Kidney capillary endothelial cell (primary cell): ENCODE measurements at places on chromosomes 16 and 17.

GRCh38 chr17:27674335-27674734, 43.3 kb downstream of the LGALS9 start:
- no peak for DNase-seq

DNA sequence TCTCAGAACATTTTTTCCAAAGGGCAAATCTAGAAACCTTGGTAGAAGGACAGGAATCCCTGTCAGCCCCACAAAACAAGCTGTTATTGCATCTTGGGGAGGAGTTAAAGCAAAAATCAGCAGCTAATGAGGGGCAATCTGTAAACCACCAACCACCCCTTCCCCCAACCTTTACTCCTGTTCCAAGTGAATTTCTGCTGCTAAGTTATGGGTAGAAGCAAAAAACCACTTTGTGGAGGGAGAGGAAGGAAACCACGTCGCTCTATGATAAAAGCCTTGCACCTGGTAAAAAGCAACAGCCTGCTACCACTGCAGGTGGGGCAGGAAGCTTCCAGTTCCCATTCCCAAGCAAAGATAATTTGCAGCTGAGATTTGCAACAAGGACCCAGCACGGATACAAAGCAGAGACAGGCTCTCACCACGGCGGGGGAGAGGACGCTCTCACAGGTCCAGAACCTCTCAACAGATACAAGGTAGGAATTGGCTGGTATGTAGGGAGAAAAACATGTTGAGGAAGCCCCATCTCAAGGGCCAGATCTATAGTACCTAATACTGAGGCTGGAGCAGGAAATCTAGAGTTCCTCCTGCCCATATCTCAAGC, 10.7 kb downstream of the ABCA8 start:
- DNase-seq, result no peak

- DNase-seq, result no peak
Observed at GRCh38 chr16:11833951-11834695, 17.2 kb downstream of the RSL1D1 start.

GRCh38 chr17:6495450-6496115, 51.3 kb downstream of the PIMREG start:
- no peak for DNase-seq

DNA sequence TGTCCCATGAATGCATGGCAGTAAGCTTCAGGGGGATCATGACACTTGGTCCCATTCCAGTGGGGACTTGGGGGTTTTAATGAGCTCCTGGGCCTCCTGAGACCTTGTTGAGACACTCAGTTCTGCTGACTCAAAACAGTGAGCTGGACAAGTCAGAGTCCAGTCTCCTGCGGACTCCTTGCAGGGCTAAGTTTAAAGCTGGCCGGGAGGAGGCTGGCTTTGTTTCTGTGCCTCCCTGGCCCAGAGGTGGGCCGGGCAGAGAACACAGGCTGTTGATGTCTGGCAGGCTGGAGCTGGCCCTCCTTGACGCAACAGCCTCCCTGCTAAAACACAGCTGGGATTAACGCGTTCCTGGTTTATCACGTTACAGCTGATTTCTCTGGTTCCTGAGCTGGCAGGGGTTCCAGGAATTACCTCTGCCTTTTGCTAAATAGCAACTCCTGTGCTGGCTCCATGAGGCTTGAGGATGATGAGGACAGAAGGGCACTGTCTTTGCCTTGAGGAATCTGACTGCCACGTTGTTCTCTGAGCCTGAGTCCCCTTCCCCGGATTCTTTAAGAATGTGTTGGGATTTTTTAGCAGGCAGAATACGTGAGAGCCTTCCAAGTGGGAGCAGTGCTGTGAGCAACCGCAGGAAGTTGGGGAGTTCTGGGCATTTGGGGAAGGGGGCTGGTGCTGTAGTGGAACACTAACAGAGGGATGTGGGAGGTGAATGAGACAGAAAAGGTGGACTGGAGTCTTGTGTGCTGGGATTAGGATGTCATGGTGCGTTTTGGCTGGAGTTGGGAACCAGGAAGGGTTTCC, 2.0 kb downstream of the GPT2 start:
- no peak for DNase-seq

GRCh38 chr16:23182679-23183542, at the start of gene SCNN1G:
Gene SCNN1G (plus strand): TSS chr16:23182745. CDS start chr16:23186272, 3,527 bp downstream.
- DNase-seq, result no peak

GRCh38 chr17:61456688-61457225, 4.5 kb downstream of the TBX4 start:
- DNase-seq, result no peak

DNA sequence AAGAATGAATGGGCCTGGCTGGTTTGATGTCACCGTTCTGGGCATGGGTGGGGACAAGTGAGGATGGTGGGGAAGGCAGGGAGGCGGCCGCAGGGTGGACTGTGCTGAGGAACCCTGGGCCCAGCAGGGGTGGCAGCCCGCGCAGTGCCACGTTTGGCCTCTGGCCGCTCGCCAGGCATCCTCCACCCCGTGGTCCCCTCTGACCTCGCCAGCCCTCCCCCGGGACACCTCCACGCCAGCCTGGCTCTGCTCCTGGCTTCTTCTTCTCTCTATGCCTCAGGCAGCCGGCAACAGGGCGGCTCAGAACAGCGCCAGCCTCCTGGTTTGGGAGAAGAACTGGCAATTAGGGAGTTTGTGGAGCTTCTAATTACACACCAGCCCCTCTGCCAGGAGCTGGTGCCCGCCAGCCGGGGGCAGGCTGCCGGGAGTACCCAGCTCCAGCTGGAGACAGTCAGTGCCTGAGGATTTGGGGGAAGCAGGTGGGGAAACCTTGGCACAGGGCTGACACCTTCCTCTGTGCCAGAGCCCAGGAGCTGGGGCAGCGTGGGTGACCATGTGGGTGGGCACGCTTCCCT, 6.5 kb upstream of the SERPINF1 start:
- DNase-seq, result no peak

DNA sequence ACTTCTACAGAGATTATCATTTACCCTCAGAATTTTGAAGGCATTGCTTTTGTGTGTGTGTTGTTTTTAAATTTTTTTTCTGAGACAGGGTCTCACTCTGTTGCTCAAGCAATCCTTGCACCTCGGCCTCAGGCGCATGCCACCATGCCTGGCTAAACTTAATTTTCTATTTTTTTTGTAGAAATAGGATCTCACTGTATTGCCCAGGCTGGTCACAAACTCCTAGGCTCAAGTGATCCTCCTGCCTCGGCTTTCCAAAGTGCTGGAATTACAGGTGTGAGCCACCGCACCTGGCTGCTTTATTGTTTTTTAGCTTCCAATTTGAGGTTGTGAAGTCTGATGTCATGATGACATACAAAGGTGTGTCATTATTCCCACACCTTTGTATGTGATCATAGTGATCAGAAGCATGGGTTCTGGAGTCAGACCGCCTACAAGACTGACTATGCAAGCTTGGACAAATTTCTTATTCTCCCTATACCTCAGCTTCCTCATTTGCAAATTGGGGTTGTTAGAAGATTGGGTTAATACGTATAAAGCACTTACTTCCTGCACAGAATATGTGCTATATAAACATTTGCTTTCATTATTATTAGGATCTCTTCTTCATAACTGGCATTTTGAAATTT, 5.8 kb downstream of the SEPHS2 start:
- no peak for DNase-seq

- DNase-seq, result no peak
Observed at GRCh38 chr16:13324851-13325250, 423.5 kb downstream of the SHISA9 start.

DNA sequence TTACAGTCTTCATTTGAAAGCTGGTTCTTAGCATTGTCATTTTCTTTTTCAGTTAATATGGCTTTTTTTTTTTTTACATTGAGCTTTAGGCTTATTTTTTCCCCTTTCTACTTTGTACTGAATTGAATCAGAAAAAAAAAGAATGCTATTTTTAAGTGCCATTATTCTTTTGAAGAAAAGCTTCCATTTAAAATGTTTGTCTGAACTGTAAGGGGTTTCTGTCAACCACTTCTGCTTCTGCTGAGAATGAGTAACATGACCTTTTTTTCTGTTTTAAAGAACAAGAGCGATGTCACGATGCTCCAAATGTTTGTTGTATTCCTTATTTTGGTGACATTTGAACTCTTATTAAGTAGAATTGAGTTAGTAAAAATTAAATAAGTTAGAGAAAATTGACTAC, 50.0 kb downstream of the MRTFB start:
- no peak for DNase-seq

DNA sequence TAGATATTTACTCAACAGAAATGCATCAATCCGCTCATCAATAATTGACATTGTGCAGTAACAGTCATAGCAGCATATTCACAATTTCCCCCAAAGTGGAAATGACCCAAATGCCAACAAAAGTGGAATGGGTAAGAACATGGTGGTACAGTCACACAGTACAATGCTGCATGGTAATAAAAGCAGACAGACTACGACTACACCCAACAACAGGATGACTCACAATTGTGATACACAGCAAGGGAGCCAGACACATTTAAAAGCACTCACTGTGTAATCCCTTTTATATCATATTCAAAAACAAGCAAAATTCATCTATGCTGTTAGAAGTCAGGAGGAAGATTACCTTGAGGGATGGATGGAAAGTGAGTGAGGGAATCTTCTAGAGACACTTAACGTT, 76.5 kb upstream of the NUDT7 start:
- peak; percentile 34 for DNase-seq

DNA sequence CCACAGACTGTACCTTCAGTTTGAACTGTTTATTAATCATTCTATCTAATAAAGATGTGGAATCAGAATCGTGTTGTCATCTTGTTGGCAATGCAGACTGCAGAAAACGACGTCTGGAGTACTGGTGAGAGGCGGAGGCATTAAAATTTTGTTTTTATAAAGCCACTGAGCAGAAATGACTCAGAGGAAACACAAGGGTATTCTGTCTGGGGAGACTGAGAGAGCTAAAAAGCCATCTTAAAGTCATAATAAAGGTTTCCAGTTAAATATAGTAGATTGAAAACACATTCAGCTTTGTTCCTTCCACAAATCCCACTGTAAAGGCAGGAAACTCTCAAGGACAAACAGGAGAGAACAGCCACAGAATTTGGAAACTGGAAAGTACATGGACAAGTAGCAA, 74.2 kb downstream of the CPPED1 start:
- peak; percentile 29 for DNase-seq

- no peak for DNase-seq
Observed at GRCh38 chr16:66441586-66442375, 14.7 kb downstream of the BEAN1 start.

- DNase-seq, result no peak
Observed at GRCh38 chr16:88060524-88061219, 109.4 kb downstream of the BANP start.

GRCh38 chr17:75809631-75810111, 25.1 kb downstream of the UNK start:
- DNase-seq, result no peak

- no peak for DNase-seq
Observed at GRCh38 chr16:10641953-10642949, 52.5 kb downstream of the TEKT5 start.

GRCh38 chr17:76382803-76383545, 1.4 kb upstream of the SPHK1 start:
- peak; percentile 76 for DNase-seq

- no peak for DNase-seq
Observed at GRCh38 chr16:82685526-82685925, 58.8 kb downstream of the CDH13 start.

- DNase-seq, result no peak
Observed at GRCh38 chr16:73095142-73095820, 47.4 kb upstream of the ZFHX3 start.

GRCh38 chr17:63364387-63364786, 81.7 kb downstream of the CYB561 start:
- DNase-seq, result no peak

DNA sequence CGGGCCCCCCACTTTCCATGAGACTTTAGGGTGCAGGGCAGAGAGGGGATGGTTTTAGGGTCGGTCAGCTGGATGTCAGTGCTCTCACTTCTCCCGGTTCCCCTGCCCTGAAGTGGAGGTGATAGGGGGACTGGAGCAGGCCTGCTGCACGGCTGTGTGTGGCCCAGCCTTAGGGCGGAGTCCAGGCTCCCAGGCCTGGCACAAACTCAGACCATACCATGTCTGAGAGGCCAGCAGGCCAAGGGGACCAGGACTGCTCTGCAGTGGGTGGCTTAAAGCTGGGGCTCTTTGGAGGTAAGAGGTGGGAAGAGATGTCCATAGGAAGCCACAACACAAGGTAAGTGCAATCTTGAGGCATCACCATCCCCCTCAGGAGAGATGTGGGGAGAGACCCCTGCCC, 8.3 kb downstream of the TFAP4 start:
- no peak for DNase-seq

GRCh38 chr17:73462823-73463222, 151.0 kb upstream of the CDC42EP4 start:
- DNase-seq, result no peak

GRCh38 chr17:63142836-63143235, 176.8 kb downstream of the TANC2 start:
- no peak for DNase-seq

- no peak for DNase-seq
Observed at GRCh38 chr16:49003992-49004391, 277.6 kb downstream of the CBLN1 start.

- DNase-seq, result no peak
Observed at GRCh38 chr17:32899236-32900013, 22.5 kb upstream of the MYO1D start.

GRCh38 chr16:30088237-30088831, 3.4 kb downstream of the TBX6 start:
- no peak for DNase-seq

DNA sequence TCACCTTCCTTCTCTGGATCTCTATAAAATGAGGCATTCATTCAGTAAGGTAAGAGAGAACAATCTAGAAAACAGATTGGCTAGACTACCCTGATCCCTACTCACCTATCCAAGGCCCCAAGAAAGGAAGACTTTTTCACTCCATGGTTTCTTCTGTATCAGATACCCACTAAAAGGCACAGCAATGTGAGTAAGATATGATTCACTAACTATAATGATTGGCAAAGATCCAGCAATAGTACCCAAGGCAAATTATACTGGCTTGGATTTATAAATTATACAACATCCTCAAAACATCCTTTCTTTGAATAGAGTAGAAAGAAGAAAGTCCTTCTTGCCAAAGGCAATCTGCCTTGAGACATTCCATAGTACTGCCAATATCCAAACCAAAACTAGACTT, 1432.0 kb upstream of the GOT2 start:
- peak; percentile 36 for DNase-seq

GRCh38 chr17:7215136-7215638, 4.4 kb downstream of the DLG4 start:
- peak; percentile 91 for DNase-seq

- no peak for DNase-seq
Observed at GRCh38 chr17:80124351-80124981, 22.5 kb downstream of the EIF4A3 start.

- no peak for DNase-seq
Observed at GRCh38 chr16:84329843-84330684, 35.4 kb downstream of the WFDC1 start.
